ENCODE measurements at places on chromosomes 7 and 10.
A peak's percentile ranks its signal among the peaks of the same experiment; 100 is the strongest.

DNA sequence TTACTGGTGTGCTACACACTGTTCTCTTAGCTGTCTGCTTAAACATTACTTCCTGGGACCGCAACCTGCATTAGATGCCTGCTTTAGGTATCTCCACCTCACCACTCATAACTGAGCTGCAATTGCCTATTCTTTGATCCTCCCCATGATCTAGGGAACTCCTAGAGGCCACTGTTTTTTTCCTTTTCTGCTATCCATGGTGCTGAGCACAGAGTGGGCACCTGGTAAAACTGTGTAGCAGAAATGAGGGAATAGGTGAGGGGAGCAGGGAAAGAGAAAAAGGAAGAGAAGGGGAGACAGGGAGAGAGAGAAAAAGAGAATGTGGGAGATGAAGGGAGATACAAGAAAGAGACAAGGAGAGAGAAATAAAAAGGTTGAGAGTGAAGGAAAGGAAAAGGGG is 434.9 kb downstream of the ADRA2A start:
- no peak for DNase-seq

DNA sequence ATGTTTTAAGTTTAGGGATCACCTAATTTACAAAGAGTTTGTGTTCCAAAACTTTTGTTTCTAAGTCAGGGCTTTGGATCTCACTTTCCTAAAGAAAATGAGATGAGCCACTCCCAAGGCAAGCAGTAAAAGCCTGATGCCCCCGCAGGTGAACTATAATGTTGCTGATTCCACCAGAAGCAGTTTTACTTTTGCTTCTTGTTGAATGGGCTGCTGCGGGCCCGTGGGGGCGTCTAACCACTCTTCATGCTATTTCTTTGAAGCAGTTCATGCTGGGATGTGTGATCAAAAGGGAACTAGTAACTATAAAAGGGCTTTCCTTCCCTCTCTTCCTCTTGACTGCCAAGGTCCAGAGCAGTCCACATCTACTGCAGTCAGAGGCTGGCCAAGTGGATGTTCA is 118.7 kb upstream of the NEBL start:
- DNase-seq, result no peak

DNA sequence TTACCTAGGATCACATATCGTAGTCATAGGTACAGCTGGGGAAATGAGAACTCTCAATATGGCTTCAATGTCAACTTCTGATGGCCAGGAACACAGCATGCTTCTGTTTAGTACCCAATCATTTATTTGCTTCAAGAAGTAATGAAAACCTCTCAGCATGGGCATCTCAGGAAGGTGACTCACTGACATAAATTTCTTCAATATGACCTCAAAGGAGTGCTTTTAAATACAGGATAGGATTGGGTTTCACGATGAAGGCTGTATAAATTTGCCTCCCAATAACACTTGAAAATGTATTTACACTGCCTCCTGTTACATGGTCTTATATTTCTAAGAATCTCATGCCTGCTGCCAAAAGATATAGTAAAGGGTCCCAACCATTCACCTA is 15.1 kb downstream of the ITGA8 start:
- DNase-seq, result no peak

GRCh38 chr10:11602919-11603523 is 8.4 kb downstream of the USP6NL start:
- no peak for DNase-seq

- no peak for DNase-seq
Observed at GRCh38 chr7:30468791-30469190, 9.8 kb downstream of the NOD1 start.

- no peak for DNase-seq
Observed at GRCh38 chr10:82738592-82738991, 863.6 kb downstream of the NRG3 start.

DNA sequence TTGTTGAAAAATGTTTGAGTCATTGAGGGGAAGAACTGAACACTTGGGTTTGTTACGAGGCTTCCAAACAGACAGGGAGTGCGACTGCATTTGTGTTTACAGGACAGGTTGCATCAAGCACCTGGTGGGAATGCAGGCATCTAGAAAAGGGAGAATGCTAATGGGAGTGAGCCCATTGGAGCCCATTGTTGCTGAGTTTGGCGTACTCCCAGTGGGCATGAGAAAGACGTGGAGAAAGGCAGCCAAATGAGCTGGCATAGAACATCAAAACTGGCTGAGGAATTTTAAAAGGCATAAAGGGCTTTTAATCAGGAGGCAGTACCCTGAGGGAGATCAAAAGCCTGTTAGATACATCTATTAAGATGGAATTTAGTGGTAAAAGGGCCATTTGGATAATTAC is 171.6 kb upstream of the NPSR1 start:
- no peak for DNase-seq

- no peak for DNase-seq
Observed at GRCh38 chr10:16948361-16948760, 131.1 kb upstream of the RSU1 start.

GRCh38 chr10:13376746-13377145 is 28.7 kb upstream of the SEPHS1 start:
- DNase-seq, result no peak

DNA sequence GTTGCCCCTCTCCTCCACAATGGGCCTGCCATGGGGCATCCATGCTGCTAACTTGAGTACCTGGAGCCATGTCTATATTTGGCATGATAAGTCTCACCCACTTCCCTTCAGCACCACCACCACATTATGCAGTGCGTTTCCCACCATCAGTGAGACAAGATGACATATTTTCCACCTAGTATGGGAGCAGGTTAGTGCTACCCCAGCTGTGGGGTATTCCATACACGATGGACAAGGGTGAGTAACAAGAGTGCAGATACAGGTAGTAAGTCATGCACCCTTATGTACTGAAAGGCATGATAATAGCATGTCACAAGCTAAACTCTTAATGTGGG is 21.2 kb upstream of the OR2AE1 start:
- DNase-seq, result no peak

GRCh38 chr7:147878912-147879661 is 711.5 kb upstream of the C7orf33 start:
- DNase-seq, result no peak

DNA sequence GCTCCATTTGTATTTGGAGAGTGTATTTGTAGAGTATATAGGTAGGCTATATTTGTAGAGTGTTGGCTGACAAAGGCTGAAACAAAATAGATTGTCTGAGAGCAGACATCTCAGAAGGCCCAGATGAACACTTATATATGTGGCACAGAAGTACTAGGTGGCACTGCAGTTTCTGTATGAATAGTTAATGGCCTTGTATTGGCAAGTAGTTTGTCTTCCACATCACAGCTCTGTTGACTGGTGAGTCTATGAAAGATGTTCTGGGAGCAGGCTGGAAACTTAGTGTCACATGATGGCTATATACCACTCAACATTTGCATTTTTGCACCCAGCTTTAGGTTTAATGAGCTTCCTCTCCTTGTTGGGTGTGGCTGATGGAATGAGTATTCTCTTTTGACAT is 51.9 kb downstream of the CCNY start:
- no peak for DNase-seq

GRCh38 chr10:24241536-24242040 is 32.6 kb downstream of the KIAA1217 start:
- DNase-seq, result no peak

DNA sequence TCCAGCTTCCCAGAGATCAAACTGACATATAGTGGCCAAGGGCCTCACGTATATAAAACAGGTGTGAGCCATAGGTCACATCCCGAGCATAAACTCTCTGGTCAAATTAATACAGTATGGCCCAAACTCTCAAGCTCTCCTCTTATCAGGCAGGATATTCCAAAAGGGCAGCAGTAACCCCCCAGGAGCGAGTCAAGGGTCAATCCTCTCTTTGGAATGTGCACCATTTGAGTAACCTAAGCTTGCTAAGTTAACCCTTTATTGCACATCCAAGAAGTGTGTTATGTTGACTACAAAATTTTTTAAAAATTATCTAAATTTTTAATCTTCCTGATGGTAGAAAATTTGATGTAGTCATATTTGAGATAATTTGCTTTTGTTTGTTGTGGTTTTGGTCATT is 4.5 kb upstream of the TRIM24 start:
- no peak for DNase-seq

- DNase-seq, result no peak
Observed at GRCh38 chr7:35646289-35647023, 48.5 kb downstream of the HERPUD2 start.

- DNase-seq, result peak; percentile 26
Observed at GRCh38 chr7:46230990-46231305, 309.9 kb upstream of the IGFBP3 start.

DNA sequence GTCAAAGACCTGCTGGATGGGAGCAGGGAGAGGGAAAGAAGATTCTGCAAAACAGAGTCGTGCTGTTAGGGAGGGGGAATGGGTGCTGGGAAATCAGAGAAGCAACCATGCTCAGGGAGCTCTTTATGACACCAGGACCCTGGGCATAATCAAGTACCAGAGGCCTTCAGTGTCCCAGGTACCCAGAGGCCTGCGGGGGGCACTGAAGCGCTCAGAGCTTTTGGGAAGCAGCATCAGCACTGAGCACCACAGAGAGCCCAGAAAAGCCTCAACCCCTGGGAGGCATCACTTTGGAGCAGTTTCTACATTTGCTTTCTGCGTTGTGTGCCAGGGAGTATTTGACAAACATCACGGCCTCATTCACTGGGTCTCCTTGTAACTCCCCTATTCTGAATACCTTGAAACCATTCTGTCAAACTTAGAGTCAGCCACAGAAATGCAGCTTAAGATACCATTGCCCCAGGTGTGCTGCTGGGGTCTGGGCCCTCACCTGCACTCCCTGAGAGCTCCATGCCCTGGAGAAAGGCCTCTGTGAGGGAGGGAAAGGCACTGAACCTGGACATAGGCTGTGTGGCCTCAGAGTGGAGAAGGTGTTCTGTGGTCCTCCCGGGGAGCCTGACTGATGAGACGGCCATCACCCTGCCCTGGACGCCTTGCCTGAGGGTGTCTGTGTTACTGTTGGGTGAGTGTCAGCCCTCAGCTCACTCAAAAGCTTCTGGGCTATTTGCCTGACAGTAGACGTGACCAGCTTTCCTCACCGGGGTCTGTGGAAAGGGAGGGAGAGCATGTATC is 37.1 kb downstream of the CXCL12 start:
- no peak for DNase-seq

DNA sequence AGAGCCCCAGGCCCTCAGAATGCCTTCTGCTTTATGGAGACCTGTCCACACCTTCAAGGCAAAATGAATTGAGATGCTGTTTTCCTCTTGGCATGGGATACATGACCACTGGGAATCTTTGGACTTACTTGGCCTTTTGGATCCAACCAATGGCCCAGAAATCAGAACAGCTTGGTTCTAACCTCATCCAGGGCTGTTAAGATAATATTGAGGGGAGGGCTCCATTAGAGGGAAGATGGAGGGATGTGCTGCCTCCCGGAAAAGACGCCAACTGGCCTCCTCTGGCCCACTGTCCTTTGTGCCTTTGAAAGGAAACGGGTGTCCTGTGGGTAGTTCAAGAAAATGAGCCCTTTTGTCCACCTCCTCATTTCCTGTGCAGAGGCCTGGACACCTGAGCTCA is 530.9 kb downstream of the KCNMA1 start:
- DNase-seq, result no peak

DNA sequence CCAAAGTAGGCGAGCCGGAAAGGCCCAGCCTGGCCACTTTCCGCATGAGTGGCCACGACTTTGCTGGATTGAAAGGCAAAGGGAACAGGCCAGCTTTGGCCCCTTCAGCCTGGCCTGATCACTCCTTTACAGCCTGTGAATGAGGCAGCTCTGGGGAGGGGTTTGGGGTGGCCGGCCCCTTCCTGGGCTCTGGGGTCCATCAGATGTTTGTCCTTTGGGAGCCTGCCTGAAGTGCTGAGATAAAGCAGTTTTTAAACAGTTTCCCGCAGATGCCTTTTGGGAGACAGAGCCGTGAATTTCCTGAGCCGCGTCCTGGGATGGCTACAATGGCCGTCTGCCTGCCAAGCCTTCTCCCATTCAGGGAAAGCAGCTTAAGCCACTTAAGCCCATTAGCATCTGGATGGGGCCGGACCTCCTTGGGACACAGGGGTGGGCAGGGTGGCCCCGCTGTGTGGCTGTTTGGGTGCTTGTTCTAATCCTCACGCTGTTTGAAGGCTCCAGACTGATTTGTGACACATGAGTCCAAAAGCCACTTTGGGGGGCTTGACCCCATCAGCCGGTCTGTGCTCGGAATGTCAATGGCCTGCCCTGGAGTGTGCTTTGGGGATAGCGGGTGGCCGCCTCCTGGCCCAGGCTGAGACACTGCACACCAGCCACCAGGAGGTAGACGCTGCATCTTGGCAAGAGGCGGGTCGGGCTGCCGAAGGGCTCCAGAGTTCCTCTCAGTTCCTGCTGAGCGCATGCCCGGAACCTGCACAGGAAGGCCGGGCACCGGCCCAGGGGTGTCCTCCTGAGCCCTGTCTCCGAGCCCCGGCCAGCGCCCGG is 38.9 kb downstream of the NKX6-2 start:
- no peak for DNase-seq

DNA sequence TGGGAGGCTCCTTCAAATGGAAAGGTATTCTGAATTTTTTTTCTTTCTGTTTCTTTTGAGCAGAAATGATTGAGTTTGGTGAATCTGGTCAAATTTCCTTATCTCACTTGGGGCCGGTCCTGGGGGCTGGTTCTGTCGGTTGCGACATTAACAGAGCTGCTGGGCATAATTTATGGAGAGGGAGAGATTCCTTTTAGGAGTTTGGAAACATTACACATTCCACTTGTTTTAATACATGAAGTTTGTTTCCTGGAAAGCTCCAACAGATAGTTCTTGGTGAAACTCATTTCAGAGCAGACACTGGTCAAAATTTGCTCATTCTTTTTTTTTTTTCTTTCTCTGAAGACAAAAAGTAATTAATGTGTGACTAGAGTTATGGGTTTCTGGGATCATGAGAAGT is 129.9 kb downstream of the ABCA13 start:
- peak; percentile 11 for DNase-seq

- DNase-seq, result no peak
Observed at GRCh38 chr10:79982362-79982800, 33.5 kb upstream of the SFTPD start.

- DNase-seq, result no peak
Observed at GRCh38 chr7:36395171-36395894, 5.7 kb downstream of the ANLN start.

GRCh38 chr7:84390845-84391244 is 196.3 kb upstream of the SEMA3A start:
- no peak for DNase-seq

- DNase-seq, result no peak
Observed at GRCh38 chr7:83541187-83541960, 107.6 kb downstream of the SEMA3E start.

DNA sequence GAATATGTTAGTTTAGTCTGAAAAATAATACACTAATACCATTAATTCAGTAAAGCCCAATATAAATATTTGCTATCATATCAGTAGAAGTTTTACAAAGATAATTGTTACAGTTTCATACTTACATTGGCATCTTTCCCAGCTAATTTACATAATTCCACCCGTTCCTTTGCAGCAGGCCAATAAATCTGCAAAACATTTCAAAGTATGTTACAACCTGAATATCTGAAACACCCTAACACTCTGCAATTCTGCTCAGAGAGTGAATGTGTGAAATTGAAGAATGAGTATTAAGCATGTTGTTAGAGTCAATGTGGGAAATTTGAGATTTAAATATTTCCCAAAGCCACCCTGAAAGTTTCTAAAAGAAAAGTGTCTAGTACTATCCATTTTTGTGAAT is 105.5 kb downstream of the SEMA3D start:
- DNase-seq, result no peak

- no peak for DNase-seq
Observed at GRCh38 chr10:31270954-31271353, 48.1 kb upstream of the ZEB1 start.

Measured in fibroblast of skin of left quadriceps (primary cell).